Naive thymus-derived CD8-positive, alpha-beta T cell (primary cell): ENCODE measurements at places on chromosomes 16 and 17. TPM values are rescaled to one million over a fixed set of nuclear protein-coding genes. Genes with fewer than 3 reads are reported as not detected.

Gene TLCD3A
- 1.2 TPM for polyA plus RNA-seq

- no peak for DNase-seq
Measured at GRCh38 chr16:10561001-10561400, 19.4 kb downstream of the EMP2 start.

- no peak for DNase-seq
Measured at GRCh38 chr17:6503641-6504195, 52.6 kb downstream of the PITPNM3 start.

Gene CLEC19A
- polyA plus RNA-seq: not detected

- DNase-seq: no peak
Measured at GRCh38 chr17:59202320-59202719, 7.5 kb upstream of the SMG8 start.

DNA sequence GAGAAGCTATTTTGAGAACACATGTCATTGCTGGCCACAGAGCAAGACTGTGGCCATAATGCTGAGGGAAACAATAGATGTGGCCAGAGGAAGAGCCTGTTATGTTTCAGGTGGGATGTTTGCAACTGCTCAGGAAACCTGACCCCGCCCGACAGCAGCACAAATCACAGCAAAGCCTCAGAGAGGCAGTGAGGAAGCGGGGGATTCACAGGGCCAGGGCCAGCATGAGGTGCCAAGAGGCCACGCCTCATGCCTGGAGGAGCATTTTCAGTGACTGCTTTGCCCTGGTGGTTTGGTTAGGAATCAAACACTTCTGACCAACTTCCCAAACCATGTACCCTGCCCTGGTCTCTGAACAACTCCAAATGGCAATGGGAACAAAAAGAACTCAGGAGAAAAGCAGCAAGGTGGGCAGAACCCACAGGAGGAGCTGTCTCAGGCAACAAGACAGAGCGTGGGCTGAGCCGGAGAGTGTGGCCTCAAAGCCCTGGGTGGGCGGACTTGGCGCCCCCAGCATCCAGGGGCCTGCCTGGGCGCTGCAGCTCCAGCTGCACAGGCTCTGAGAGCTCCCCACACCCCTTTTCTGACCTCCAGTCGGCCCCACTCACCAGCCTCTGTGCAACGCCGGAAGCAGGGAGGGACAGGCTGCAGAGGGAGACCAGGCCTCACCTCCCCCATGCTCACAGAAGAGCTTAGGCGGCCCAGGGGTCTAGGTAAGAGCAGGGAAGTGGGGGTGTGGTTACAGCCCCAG lies 20.6 kb downstream of the HIC1 start:
- no peak for DNase-seq

DNA sequence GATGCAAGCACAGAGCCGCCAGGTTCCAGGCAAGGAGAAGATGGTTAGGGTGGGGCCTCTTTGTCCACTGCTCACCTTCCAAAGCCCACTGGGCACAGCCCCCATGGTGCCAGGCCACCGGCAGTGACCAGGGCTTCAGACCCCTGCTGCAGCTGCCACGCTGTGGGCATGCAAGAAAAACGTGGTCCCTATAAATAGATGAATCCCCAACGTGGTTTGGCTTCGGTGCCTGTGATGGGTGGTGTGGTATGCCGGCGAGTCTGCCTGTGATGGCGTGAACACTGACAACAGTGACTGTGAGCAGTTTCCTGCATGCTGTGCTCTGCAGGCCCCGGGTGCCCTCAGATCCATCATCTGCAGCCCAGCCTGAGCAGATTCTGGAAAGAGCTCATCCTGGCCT lies 36.6 kb downstream of the RAB11FIP4 start:
- no peak for DNase-seq

Gene LGALS3BP
- polyA plus RNA-seq: 88.6 TPM

Gene PIMREG
- not detected for polyA plus RNA-seq

GRCh38 chr16:8137606-8138005 lies 452.7 kb downstream of the TMEM114 start:
- DNase-seq: no peak

- DNase-seq: no peak
Measured at GRCh38 chr17:69525920-69526841, 111.7 kb downstream of the MAP2K6 start.

GRCh38 chr17:6940186-6940649 lies 55.6 kb upstream of the ALOX12 start:
- peak; percentile 32 for DNase-seq

Gene CRYM
- polyA plus RNA-seq: not detected

- no peak for DNase-seq
Measured at GRCh38 chr16:15777533-15778203, 79.2 kb downstream of the MYH11 start.

Gene CACNG5
- not detected for polyA plus RNA-seq

Gene PLEKHM1
- polyA plus RNA-seq: 12.4 TPM

GRCh38 chr17:78996781-78997201 lies 12.8 kb downstream of the CANT1 start:
- no peak for DNase-seq

Gene LUC7L3
- polyA plus RNA-seq: 46.0 TPM

GRCh38 chr16:80607204-80607603 lies 66.4 kb downstream of the DYNLRB2 start:
- no peak for DNase-seq

GRCh38 chr16:12459391-12460063 lies 344.2 kb downstream of the CPPED1 start:
- DNase-seq: no peak

Gene STX1B
- not detected for polyA plus RNA-seq

Gene SCGB1C2
- not detected for polyA plus RNA-seq

- no peak for DNase-seq
Measured at GRCh38 chr16:55351936-55352335, 27.9 kb downstream of the IRX6 start.
